ENCODE measurements at places on chromosomes 11 and 22.

- DNase-seq, result no peak
Observed at GRCh38 chr22:21022955-21023614, 8.1 kb downstream of the P2RX6 start.

- DNase-seq, result no peak
Observed at GRCh38 chr11:3124821-3125220, 40.3 kb downstream of the OSBPL5 start.

GRCh38 chr11:134032043-134032442, 36.8 kb upstream of the JAM3 start:
- no peak for DNase-seq

GRCh38 chr11:70135625-70136059, 57.5 kb downstream of the ANO1 start:
- DNase-seq, result no peak

GRCh38 chr22:43955883-43956782, 891 bp downstream of the SAMM50 start:
- no peak for DNase-seq

DNA sequence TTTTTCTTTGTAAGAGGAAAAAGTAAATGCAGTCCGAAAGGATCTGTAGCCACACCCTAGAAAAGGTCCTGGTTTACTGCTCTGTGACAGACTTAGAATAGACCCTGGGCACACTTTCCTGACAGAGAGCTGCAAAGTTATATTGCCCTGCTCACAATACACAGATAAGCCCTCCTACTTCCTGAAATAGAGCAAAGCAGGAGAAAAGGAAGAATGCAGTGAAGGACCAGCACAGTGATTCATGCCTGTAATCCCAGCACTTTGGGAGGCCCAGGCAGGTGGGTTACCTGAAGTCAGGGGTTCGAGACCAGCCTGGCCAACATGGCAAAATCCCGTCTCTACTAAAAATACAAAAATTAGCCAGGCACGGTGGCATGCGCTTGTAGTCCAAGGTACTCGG, 2.2 kb downstream of the CYB561A3 start:
- DNase-seq, result no peak

GRCh38 chr11:85809863-85810262, 1.1 kb downstream of the SYTL2 start:
- DNase-seq, result peak; percentile 17

- no peak for DNase-seq
Observed at GRCh38 chr11:126327281-126328000, 23.6 kb downstream of the DCPS start.

GRCh38 chr11:63517156-63517555, 11.3 kb downstream of the LGALS12 start:
- DNase-seq, result no peak

- DNase-seq, result no peak
Observed at GRCh38 chr11:21603886-21604285, 589.0 kb upstream of the ANO5 start.

DNA sequence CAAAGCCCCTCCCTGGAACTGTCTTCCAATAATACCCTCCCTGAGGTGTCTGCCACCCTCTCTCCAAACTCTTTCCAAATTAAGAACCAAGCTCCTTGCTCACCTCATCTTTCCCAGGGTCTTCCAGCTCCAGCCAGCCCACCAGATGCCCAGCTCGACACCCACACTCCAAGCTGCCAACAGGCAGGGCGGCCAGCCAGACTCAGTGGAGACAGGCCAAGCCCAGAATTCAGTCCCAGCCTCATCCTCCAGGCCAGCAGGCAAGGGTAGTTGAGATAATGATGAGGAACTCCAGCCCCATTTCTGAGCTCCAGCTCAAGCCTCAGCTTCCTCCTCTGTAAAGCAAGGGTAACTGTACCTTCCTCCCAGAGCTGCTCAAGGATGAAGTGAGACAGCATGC, 132.9 kb downstream of the CHST1 start:
- no peak for DNase-seq

DNA sequence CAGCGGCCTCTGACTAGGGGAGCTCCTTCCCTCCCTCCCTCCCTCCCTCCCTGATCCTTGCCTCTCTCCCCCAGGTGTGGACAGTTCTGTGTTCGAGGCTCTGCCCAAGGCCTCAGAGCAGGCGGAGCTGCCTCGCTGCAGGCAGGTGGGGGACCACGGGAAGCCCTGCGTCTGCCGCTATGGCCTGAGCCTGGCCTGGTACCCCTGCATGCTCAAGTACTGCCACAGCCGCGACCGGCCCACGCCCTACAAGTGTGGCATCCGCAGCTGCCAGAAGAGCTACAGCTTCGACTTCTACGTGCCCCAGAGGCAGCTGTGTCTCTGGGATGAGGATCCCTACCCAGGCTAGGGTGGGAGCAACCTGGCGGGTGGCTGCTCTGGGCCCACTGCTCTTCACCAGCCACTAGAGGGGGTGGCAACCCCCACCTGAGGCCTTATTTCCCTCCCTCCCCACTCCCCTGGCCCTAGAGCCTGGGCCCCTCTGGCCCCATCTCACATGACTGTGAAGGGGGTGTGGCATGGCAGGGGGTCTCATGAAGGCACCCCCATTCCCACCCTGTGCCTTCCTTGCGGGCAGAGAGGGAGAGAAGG, 11.1 kb upstream of the POU2F3 start:
- no peak for DNase-seq

DNA sequence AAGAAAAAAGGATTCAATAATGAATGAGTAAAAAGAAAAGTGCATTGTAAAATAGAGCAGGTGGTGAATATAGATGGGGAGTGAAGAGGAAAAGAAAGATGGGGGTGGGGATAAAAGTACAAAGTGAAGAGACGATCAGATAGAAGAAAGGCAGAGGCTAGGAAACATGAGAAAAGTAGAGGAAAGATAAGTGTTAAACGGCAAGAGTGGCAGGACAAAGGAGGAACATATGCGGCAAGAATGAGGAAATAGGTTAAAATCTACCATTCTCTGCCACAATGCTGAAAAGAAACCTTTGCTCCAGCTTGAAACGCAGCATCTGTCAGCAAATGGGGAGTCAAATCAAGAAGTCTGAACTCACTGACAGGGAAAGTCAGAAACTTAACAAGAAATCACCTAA, 6.8 kb downstream of the FUT4 start:
- DNase-seq, result no peak

GRCh38 chr11:3815845-3816244, 7.5 kb downstream of the PGAP2 start:
- no peak for DNase-seq

- no peak for DNase-seq
Observed at GRCh38 chr11:45518141-45518832, 147.1 kb downstream of the CHST1 start.

DNA sequence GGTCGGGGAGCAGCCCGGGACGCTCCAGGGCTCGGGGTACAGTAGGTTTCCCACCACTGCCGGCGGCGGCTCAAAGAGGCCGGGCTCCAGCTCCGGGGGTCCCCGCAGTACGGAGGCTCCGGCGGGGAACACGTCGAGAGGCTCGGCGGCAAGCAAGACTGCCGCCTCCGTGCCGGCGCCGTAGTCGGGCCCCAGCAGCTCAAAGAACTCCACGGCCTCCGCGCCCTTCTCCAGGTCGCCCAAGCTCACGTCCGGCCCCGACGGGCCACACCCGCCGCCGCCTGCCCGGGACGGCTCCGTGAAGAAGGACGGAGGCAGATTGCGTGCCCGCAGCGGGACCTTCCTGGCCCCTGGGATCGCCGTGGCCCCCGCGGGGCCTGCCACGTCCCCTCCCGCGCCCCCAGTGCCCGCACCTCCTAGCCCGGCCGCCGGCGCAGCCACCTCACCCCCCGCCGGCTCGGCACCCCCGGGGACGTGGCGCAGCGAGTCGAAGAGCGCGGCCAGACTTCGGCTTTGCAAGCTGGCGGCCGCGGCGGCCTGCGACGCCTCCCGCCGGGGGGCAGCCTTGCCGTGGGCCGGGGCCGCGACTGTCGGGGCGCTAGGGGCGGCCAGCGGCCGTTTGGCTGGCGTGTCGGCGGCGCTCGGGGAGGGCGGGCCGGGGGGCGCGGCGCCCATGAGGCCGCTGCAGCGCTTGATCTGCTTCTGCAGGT, 775 bp downstream of the FAM181B start:
- no peak for DNase-seq

- peak; percentile 1 for DNase-seq
Observed at GRCh38 chr11:2798951-2799761, 86.4 kb downstream of the CDKN1C start.

GRCh38 chr11:89381094-89381493, 110.1 kb downstream of the NOX4 start:
- no peak for DNase-seq

DNA sequence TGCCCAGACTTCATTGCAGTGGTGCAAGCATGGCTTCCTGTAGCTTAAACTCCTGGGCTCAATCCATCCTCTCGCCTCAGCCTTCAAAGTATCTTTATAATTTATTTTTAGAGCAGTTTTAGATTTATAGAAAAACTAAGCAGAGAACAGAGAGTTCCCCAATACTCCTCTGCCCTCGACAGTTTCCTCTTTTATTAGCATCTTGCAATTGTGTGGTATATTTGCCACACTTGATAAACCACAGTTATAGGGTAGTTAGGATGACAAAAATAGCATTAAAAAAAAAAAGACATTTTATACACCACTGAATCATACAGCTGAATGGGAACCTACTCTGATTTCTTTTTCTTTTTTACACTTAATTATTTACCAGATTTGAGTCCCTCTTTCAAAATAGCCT, 31.2 kb downstream of the MS4A2 start:
- DNase-seq, result no peak

DNA sequence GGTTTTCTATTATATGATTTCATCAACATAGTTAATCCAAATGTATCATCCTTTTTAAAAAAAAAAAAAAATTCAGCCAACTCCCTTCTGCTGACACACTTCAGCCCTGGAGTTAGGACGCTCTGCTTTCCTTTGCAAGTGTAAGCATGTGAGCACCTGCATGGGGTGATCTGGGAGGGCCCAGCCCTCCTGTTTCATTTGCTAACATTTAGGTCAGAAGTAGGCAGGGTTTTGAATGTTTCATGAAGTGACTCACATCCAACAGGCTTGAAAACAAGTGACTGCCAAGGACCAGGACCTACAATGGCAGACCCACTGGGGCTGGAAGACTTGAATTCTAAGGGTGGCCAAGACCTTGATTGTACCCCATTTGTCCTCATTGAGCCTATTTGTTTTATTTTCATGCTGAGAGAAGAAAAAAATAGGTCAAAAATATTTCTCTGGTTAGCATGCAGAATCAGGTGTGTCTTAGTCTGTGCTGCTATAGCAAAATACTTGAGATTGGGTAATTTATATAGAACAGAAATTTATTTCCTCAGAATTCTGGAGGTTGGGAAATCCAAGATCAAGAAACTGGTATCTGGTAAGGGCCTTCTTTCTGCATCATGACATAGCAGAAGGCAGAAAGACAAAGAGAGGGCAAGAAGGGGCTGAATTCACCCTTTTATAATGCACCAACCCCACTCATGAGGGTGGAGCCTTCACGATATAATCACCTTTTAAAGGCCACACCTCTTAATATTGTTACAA, 137.6 kb downstream of the CD44 start:
- no peak for DNase-seq

- no peak for DNase-seq
Observed at GRCh38 chr11:75796091-75796435, 18.9 kb upstream of the UVRAG start.

DNA sequence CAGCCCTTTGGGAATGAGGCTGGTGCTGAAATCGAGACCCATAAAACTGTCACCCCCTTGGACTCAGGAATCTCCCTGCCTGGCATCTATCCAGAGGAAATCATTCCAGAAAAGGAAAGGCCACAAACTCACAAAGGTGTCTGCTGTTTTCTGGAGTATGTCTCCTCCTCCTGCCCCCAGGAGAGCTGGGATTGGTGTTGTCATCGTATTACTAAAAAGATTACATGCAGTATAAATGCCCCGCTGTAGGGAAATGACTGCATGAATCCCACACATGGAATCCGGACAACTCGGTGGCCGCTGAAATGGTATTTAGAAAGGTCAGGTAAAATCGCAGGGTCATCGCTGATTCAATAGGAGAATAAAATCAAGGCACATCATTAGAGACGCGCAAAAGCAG, 18.9 kb upstream of the RFPL3 start:
- no peak for DNase-seq

DNA sequence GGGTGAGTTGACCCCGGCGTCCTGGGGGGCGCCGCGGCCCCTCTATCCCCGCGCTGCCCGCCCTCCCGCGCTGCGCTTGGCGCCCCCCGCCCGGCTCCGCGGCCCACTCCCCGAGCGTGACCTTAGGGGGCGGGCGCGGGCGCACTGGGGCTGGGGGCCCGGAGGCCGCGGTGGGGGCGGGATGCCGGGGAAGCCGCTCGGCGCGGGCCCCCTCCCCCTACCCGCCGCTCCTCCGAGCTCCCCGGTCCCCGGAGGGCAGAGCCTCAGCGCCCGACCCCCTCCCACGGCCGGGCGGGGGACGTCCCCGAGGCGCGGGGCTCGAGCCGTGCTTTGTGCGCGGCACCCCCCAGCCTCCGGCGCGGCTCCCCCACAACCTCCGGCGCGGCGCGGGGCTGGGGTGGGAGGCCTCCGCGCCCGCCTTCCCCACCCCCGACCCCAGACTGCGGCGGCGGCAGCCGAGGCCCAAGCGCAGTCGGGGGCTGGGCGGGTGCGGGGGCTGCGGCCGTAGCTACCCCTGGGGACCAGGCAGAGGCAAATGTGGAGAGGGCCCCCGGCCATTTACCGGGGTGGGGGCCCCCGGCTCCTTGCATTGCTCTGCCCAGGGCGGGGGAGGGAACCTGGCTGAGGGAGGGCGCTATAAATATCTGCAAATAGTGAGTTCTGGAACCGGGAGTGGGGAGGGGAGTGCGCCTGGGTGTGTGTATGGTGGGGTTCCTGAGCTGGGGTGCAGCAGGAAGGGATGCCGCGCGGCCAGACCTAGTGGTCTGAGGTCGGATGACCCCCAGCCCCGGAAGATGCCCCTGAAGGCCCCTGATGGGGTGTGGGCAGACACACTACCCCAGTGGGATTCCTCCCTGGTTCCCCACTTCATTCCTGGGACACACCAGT, 988 bp downstream of the MGAT3 start:
- DNase-seq, result no peak

GRCh38 chr22:29813126-29813525, 24.9 kb downstream of the ASCC2 start:
- no peak for DNase-seq

DNA sequence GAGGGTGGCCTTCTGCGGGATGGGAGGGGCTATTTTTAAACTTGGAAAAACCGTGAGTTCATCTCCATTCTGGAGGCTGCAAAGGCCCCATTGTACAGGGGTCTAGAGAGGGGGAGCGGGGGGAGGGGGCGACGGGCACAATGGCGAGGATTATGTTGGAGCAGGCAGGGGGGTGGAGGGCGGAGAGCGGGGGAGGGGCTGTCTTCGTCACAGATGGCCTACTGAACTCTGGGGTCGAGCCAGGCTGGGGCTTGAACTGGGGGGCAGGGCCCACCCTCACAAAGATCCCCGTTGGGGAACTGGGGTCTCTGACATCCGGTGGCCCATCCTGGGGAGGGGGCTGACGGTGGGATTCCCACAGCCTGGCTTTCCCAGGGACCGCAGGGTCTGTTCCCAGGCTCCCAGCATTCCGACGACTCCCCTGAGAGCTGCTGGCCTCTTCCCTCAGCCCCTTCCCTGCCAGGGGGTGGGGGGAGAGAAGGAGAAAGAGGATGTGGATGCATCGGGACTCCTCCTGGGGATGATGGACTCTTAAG, 3.4 kb upstream of the MCAM start:
- no peak for DNase-seq
